HTR-8/SVneo (cell line): ENCODE measurements at places on chromosomes 5 and 9.
A peak's percentile ranks its signal among the peaks of the same experiment; 100 is the strongest.

- DNase-seq, result no peak
These were observed 102.0 kb downstream of the DMRT2 start for GRCh38 chr9:1152171-1152570.

DNA sequence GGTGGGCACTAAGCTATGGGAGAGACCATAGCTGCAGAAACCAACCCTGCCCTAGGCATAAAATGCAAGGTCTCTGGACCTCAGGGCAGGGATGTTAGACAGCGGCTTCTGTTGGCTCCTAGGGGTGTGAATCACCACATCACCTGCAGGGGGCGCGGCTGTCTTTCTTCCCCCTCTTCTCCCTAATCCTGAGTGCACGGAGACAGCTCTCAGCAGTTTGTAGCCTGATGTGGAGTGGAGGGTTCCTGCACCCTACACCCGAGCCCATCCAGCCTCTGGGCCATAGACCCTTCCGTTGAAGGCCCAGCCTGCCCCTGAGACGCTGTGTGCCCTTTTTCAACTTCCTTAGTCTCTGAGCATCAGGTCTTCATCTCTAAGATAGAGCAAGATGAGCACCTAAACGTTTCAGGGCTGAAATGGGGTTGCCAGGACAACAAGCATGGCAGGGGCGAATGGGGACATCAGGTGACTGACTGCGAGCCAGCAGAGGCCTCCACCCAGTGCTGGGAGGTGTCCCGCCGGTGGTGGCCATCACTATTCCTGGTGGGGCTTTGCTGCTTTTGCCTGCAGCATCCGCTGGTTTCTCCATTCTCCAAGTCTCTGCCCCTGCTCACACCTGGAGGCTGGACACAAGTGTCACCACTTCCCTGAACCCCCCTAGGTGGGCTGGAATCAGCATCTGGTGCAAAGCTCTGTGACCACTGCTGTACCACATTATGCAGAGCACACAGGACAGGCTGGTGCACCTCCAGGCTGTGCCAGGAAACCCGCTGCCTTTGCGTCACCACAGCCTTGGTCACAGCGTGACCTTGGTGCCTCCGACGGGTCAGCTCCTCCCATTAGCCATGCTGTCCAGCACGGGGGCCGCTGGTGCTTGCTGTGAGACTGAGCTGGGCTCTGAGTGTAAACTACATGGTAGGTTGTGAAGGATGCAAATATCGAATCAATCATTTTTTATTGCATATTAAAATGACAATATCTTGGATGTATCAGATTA lies 2.5 kb upstream of the SEC16A start:
- DNase-seq, result peak; percentile 61

DNA sequence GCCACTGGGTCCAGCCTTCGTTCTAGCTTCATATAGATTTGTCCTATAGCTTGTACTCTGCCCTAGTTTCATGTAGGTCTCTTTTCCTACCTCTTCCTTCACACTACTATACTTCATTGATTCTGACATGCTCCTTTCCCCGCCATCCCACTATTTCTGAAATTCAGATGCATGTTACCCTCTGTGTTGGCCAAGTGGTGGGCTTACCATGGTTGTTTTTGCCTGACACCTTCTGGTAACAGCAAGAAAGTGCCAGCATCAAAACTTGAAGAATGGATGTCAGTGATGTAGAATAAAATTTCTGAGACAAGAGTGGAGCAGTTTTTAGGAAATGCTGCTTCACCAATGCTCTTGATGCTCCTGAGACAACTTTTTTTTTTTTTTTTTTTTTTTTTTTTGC lies 19.5 kb upstream of the SERINC5 start:
- peak; percentile 51 for DNase-seq

DNA sequence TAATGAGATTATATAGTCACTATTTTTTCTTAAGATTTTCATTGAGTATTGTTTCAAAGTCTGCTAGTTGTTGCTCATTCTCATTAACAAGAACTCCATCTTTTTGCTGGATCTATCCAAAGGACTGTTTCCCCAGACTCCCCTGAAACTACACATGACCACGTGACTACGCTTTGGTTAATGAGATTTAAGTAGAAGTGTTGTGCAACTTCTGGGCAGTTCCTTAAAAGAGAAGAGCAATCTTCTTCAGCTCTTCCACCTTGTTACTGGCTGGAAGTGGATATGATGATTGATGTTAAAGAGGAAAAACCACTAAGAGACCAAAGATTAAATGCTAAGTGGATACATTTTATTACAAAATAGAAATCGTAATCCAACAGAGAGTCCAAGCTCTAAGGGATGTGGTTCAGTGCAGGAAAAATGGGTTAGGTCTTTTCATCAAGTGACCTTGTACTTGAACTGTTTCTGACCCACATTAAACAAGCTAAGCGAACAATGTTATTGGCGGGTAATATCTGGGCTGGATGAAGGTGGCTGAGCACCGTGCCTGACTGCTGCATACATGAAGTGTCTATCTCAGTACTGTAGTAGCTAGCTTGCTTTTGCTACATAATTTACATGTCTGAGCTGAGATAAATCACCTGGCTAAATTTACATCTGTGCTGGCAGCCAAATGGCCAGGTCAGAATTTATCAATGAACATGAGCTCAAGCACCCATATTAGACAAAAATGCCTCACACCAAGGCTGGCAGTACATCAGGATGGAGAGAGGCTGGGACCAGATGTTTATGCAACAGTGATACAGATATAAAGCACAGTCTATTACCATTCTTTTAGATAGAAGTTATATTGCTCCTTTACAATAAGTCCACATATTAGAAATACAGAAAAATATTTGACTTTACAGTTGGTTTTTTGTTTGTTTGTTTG lies 7.5 kb upstream of the CTNNAL1 start:
- no peak for DNase-seq

GRCh38 chr5:112142769-112143270 lies 276.3 kb downstream of the EPB41L4A start:
- DNase-seq, result no peak

DNA sequence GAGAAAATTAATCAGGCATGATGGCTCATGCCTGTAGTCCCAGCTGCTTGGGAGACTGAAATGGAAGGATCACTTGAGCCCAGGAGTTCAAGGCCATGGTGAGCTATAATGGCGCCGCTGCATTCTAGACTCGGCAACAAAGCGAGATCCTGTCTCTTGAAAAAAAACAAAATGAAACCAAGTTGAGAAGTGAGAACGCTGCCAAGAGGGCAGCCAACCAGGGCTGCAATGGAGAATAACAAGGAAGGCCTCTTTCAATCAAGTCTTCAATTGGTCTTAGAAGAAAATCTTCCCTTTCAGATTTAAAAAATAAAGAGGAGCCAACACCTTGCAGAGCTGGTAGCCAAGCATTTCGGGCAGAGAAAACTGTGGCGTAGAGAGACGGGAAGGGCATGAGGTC lies 14.7 kb downstream of the KIAA1958 start:
- DNase-seq, result no peak

DNA sequence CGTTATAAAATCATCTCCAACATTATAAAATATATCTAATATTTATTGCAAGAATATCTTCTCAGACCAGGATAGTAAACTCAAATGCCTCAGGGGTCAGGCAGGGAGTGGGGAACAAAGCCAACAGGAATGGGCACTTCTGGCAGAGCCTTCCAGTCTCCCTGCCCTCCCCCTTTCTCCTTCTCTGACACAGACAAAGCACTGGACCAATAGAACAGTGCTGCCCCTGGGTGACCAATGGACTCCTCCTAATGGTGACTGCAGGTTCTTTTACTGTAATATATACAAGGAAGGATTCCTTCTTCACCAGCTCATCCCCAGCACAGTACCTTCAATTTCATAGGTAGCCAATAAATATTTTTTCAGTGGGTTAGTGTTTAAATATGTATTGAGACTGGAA lies 31.1 kb upstream of the MAMDC2 start:
- no peak for DNase-seq

DNA sequence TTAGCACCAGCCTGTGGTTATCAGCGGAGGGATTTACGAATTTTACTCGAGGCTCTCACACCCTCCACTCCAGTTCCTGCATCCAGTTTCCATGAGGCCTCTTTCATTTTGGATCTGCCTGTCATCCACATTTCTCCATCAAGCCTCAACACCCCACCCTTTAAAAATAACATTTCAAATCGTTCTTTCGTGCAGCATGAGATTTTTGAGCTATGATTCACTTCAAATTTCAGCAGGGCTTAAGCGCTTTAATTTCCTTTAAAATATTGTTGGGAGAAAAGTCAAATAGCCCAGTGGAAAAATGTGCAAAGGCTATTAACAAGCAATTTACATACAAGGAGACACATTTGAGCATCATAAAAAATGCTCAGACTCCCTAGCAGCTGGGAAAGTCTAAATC lies 103.2 kb downstream of the MSX2 start:
- DNase-seq, result peak; percentile 14

DNA sequence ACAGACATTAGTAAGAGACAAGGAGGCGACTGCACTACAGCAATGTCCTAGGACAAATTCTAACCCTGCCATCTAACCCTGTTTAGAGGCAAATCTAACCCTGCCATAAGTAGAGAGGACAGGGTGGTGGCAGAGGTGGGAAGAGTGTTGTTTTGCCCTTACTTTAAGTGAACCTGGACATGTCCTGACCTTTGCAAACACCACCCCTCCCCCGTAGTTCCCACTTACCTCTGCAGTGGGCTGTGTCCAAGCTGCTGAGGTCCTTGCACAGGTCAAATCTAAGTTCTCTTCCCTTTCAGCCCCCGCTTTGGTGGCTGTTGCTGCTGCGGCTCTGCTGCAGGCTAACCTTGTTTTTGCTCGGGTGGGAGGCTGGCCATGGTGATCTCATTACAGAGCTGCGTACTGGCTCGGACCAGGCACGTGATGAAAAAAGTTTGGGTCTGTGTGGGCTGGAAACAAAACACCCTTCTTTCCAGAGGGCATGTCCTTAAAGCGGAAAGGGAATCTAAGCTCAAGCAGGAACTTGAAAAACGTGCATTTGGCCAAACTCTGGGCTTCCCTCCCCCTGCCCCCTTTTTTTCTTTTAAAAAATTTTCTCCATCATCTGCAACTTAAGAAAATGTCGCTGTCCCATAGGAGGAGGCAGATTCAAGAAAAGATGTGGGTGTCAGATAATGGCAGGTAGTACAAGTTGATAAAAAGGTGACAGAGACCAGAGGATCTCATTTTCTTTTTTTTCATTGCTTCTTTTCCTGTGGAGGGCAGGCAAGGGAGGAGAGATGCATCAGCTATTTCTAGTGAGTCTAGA lies at the start of gene FAXDC2:
Gene FAXDC2 (minus strand): TSS at position 349 of the 808 bp plus-strand sequence. CDS start 12,425 bp downstream, outside the sequence.
- peak; percentile 86 for DNase-seq
